ENCODE measurements at places on chromosomes 7 and 10.
A peak's percentile ranks its signal among the peaks of the same experiment; 100 is the strongest.

DNA sequence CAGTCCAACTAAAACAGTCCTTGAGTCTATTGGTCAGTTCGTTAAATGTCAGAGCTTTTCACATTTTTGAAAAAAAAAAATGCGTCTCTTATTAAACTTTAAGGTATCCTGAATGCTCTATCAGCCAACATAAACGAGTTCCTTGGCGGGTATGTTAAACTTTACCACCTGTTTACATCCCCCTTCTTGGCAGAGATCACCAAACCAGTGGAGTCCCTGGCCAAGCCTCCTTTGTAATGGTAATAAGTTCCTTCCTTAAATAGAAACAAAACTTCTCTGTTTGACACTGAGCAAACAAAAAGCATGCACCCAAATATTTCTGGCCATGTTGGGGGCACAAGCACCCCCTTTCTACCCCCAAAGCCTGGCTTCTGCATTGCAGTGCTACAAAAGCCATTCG, 3.2 kb downstream of the TRIL start:
- no peak for DNase-seq

DNA sequence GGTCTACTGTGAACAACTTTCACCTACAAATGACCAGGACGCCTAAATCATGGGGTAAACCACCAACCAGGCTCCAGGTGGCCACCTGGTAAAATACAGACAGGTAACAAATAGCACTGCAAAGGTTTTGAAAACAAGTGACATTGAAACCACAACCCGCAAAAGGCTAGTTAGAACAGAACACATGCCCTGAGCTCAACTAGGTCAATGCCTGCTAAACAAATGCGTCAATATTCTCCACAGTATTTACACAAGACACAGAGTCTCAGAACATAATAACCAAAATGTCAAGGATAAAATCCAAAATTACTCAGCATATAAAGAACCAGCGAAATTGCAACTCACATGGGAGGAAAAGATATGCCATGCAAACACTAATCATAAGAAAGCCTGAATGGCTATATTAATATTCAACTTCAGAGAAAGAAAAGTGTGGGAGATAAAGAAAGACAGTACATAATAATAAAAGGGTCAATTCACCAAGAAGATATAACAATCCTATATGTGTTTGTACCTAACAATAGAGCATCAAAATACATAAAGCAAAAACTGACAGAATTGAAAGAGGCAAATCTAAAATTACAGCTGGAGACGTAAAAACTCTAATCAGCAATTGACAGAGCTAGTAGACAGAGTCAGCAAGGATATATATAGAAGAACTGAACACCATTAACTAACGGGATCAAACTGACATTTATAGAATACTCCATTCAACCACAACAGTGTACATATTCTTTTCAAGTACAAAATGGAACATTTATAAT, 47.6 kb downstream of the SMURF1 start:
- no peak for DNase-seq

DNA sequence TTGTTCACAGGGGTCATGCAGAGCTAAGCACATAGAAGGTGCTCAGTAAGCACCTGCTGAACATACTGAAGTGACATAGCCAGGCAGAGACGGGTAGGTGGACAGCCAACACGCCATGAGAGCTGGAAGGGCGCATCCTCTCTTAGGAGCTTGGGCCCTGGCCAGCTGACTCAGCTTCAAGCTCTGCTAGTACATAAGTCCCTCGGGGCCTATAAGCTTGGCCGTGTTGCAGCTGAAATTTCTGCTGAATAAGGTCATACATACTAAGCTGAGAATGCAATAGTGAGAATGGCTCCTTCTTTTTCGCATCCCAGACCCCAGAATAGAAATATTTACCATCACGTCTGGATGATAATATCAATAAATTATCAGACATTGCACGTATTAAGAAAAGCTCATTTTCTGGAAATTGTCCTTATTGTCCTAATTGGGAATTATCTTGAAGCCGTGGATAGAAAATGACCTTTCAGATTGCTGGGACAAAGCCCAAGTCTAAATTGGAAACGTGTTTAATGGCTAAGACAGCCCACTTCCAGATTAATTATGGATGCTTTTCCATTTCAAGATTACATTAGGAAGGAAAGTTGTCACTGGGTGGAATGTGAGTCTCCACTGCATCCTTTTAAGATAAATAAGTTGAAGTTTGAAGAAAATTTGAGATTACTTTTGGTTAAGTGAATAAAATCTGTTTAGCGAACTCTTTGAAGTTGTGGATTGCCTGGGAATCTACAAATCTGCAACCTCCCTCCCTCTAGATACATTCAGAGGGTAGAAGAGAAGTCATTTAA, 287.1 kb upstream of the C7orf33 start:
- peak; percentile 84 for DNase-seq

DNA sequence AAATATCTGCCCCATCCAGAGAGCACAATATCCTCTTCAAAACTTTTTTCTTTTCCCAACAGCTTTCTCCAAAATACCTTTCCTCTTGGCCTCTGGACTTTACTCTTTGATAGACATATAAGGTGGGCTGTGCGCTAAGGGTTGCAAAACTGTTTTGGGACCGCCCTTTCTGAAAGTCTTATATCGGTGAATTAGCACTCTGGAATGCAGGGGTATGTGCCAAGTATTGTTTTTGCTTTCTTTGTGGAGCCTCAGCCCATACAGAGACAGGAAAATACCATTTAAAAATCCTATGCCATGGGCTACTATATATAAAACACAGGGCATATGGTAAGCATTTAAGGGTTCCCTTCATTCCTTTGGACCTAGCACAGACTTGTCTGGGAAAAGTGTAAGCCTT, 37.7 kb downstream of the PPP1R17 start:
- DNase-seq, result no peak

DNA sequence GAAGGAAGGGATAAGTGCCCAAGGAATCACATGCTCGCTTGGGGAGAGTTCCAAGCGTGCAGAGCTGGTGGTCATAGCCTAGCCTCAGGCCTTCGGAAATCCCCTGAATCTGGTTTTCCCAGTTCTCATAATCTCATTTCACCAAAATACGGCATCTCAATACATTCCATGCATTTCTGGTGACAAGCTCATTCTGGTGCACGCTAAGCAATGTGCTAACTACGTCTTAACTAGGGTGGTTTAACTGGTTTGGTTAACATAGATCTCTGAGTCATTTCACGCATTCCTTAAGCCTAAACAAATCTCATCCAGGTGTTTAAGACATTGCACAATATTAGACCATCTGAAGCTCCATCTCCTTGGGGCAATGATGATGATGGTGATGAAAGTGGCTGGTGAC, 72.9 kb upstream of the STEAP1B start:
- DNase-seq, result peak; percentile 96

- DNase-seq, result peak; percentile 41
Measured at GRCh38 chr10:72097448-72098300, 9.3 kb upstream of the SPOCK2 start.

Data from epithelial cell of prostate (primary cell).